Natural killer cell (primary cell): ENCODE measurements at places on chromosomes 2 and 18.

- DNase-seq = no peak
These were observed 212.3 kb downstream of the CDH20 start for GRCh38 chr18:61545281-61546245.

DNA sequence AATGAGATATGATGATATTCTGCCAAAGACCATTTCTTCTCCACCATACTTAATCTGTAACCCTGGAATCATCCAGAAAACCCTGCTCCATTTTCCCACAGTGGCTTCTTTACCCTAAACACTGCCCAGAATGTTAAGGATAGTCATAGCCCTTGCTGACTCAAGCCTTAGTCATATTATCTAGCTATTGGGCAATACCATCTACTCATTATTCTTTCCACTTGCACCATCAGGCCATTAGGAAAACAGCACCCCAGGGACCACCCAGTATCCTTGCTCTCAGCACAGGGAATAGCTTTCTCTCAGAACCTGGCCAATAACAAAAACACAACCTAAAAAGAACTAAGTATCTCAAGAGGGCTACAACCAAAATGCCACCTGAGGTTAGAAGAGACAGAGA is 445.7 kb upstream of the SLC14A2 start:
- no peak for DNase-seq

DNA sequence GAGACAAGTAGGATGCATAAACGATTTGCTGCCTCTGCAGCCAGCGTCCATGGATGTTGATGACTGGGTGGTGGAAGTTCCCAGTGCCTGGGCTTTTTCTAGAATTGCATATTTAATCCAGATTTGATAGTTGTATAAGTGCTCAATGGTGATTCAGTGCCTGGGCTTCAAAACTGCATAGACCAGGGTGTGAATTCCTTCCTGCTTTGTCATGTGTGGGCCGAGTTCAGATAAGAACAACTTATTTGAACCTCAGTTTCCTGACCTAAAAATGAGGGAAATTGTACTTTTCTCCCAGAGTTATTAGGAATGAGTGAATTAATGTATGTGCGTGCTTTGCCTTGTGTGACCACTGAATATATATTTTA is 154.6 kb downstream of the WDSUB1 start:
- DNase-seq = no peak

DNA sequence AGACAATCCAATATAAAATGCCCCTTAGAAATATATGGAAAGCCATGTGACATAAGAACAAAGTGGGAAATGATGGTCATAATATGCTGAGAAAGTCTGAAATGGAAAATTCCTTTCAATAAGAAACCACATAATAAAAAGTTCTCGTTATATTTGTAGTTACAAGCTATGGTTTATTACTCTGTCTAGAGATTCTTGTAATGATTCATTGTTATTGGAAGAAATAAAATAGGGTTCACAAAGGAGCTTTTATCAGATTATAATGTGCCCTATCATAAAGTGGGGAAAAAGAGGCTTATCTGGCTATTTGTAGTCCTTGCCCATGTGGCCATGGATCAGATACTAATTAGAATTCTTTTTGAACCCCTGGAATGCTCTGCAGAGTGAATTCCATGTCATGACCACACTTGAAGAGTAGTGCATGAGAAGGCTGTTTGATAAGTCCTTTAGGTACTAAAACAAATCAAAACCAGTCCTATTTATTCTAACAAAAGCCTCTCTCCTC is 420.7 kb upstream of the NRP2 start:
- no peak for DNase-seq

- no peak for DNase-seq
These were observed 38.4 kb downstream of the SPC25 start for GRCh38 chr2:168851674-168852320.

DNA sequence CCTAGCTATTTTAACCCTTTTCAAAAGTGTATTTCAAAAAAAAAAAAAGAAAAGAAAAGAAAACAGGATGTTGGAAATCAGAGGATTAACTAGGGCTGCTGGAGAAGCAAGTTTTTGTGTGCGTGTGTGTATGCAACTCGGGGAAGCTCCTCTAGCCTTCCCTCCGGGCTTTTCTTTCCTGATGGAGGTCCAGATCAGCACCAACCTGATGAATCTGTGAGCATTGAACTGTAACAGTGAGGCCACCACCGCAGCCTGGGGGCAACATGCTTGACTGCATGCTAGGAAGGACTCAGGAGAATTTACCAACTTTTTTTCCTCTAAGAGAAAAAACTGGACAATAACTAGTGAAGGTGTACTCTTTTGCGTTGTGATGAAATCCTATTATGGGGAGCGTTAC is 2.3 kb downstream of the OBSL1 start:
- DNase-seq = no peak

DNA sequence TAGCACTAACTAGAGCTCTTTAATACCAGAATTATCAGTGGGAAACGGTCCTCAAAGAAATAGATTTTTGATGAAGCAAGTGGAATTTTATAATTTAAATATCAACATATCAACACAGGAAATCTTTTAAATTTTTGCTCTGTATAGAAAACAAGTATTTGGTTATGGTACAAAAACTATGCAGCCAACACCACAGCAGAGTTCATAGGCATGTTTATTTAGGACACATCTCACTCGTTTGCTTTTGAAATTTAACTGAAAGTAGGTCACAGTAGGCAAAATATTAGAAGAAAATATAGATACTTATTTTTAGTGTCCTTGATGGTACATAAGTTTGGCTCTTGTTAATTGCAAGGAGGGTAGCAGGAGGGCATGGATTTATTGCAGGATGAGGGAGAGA is 34.3 kb upstream of the TANC1 start:
- no peak for DNase-seq

- no peak for DNase-seq
These were observed 13.0 kb downstream of the HDAC4 start for GRCh38 chr2:239387811-239388210.

GRCh38 chr2:100416935-100417710 is at the start of gene CHST10:
Gene CHST10 (minus strand): TSS chr2:100417668. CDS start chr2:100406675, 10,993 bp downstream.
- DNase-seq = peak; percentile 39

- no peak for DNase-seq
These were observed 10.0 kb downstream of the PNKD start for GRCh38 chr2:218280260-218280870.

GRCh38 chr2:159098921-159099411 is 130.5 kb downstream of the TANC1 start:
- DNase-seq = no peak
